Neural crest cell (in vitro differentiated cells): ENCODE measurements at places on chromosomes 7 and 10.

DNA sequence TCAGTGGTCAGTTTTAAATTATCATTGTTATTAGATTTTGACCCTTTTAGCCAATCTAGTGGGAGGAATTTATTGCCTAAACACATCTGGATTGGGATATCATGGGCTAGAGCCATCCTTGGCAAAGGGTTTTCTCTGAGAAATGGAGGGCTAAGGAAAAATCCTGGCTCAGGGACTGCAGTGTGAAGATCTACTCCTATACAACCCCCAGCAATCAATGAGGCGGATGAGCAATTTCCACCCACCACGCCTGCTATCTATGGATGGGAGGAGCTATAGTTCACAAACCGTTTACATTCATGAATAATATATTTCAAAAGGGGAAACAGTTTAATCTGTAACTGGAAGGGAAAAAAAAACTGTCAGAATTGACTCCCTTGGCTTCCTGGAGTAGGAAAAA is 2.7 kb downstream of the CAV1 start:
- peaks cover 66% of the 10 kb centered on the region for H3K27me3 ChIP-seq
- peak overlapping the region; percentile 90 for H3K4me3 ChIP-seq
- H3K36me3 ChIP-seq = no peaks in the 10 kb centered on the region
- peaks cover 38% of the 10 kb centered on the region for H3K4me1 ChIP-seq
- no peak overlapping the region for H3K27ac ChIP-seq
- no peak for DNase-seq

GRCh38 chr7:54880326-54880989 is 121.4 kb upstream of the SEC61G start:
- H3K27ac ChIP-seq = no peak overlapping the region
- peaks cover 20% of the 10 kb centered on the region for H3K4me1 ChIP-seq
- no peak overlapping the region for H3K4me3 ChIP-seq
- H3K27me3 ChIP-seq = no peaks in the 10 kb centered on the region

- H3K27me3 ChIP-seq = peaks cover 10% of the 10 kb centered on the region
- DNase-seq = no peak
- H3K4me1 ChIP-seq = peaks cover 26% of the 10 kb centered on the region
- H3K36me3 ChIP-seq = no peaks in the 10 kb centered on the region
- no peak overlapping the region for H3K27ac ChIP-seq
Observed at GRCh38 chr7:116588225-116588624, 63.4 kb downstream of the CAV1 start.

- H3K4me3 ChIP-seq = peak overlapping the region; percentile 90
- peaks cover 32% of the 10 kb centered on the region for H3K27me3 ChIP-seq
Observed at GRCh38 chr10:33335801-33336581, 1.5 kb upstream of the NRP1 start.
